ENCODE measurements at places on chromosomes 13 and 19.
A peak's percentile ranks its signal among the peaks of the same experiment; 100 is the strongest.

DNA sequence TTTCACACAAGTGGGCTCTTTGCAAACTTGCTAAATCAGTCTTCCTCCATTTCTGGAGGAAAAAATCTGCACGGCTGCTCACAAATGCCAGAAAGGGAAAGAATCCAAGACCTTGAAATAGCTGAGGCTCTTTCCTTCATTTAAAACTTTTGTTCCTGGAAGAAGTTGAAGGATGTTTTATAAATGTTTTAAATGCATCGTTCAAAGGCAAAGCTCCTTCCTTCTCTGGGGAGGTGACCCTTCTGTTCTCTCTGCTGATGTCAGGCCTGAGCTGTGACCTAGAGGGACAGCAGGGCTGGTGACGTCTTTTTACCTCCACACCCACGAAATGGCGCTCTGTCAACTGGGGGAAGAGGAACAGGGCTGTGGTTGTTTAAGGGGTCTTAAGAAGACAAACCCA is 376.4 kb upstream of the ZNF507 start:
- DNase-seq: no peak

DNA sequence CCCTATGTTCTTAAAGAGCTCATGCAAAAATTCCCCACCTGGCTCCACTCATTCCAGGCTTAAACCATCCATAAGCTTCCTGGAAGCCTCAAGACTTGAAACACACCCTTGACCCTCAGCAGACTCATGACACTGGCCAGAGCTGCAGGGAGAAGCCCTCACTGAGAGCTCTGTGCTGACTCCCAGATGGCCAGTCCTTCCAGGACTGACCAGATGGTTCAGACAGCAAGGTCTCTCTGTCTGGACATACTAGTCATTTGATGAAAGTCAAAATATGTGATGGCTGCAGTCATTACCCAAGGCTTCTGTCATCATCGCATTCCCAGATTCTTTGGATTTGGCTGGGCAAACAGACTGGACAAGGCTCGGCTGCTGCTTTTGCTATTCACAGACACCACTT is 397.4 kb downstream of the FOXO1 start:
- DNase-seq: no peak

DNA sequence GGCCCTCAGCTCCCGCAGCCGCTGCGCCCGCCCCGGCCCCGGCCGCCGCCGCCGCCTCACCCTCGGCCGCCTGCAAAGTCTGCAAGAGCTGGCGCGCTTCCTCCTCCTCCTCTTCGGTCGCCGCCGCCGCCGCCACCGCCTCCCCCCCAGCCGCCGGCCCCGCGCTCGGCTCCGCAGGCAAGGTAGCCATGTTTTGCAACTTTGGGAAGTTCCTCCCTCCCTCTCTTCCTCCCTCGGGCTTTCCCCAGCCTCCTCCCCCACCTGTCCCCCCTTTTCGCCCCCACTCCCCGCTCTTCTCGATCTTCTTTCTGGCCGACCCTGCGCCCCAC is 433 bp downstream of the SIX5 start:
- peak; percentile 68 for DNase-seq

GRCh38 chr13:33296793-33297425 is 11.4 kb upstream of the STARD13 start:
- DNase-seq: no peak

DNA sequence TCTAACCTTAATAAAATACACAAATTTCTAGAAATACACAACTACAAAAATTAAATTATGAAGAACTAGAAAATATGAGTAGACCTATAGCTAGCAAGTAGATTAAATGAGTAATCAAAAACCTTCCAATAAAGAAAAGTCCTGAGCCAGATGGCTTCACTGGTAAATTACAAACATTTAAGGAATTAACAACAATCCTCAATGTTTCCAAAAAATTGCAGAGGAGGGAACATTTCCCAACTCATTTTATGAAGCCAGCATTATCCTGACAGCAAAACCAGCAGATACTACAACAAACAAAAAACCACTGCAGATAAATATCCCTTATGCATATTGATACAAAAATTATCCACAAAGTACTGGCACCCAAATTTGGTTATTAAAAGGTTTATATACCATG is 230.9 kb downstream of the COG6 start:
- no peak for DNase-seq

DNA sequence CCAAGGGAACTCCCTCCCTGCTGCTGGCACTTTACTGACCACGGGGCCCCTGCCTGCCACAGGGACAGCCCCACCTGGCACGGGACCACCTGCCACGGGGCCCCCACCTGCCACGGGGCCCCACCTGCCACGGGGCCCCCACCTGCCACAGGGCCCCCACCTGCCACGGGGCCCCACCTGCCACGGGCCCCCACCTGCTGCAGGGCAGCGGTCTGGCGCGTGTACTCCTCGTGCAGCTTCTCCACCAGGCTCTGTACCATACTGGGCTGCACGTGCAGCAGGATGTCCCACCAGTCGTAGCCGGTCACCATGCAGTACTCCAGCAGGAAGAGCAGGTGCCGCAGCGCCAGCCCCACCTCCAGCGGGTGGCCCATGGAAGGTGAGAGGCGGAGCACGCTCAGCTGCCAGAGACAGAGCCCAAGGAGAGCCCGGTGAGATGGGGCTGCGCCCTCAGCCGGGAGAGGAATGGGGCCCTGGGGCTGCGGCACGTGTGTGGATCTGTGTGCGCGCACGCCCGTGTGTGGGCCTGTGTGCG is 16.1 kb downstream of the MED16 start:
- DNase-seq: no peak

GRCh38 chr13:36355632-36356031 is 9.4 kb upstream of the SPART start:
- DNase-seq: no peak

DNA sequence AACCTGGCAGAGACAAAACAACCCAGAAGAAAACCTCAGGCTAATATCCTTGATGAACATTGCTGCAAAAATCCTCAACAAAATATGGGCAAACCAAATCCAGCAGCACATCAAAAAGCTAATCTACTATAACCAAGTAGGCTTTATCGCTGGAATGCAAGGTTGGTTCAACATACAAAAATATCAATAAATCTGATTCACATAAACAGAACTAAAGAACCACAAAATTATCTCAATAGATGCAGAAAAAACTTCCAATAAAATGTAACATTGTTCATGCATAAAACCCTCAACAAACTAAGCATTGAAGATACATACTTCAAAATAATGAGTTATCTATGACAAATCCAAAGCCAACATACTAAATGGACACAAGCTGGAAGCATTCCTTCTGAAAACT is 8.8 kb downstream of the ZNF724 start:
- no peak for DNase-seq

DNA sequence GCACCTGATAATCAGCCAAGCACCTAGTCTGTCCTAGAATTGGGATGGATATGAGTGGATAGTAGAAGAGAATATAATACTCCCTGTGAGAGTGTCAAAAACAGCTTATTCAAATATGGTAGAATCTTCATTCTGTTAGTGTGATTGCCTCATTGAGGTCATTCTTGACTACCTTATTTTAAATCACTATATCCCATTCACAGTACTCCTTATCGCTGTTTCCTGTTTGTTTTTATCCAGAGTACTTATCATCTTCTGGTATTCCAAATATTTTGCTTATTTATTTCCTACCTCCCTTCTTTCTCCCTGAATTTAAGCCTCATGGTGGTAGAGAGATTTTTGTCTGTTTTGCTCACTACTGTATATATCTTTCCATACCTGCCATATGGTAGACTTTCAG is 9.9 kb downstream of the NDFIP2 start:
- DNase-seq: no peak

GRCh38 chr19:13839938-13840304 is 37.0 kb upstream of the NANOS3 start:
- DNase-seq: peak; percentile 86

DNA sequence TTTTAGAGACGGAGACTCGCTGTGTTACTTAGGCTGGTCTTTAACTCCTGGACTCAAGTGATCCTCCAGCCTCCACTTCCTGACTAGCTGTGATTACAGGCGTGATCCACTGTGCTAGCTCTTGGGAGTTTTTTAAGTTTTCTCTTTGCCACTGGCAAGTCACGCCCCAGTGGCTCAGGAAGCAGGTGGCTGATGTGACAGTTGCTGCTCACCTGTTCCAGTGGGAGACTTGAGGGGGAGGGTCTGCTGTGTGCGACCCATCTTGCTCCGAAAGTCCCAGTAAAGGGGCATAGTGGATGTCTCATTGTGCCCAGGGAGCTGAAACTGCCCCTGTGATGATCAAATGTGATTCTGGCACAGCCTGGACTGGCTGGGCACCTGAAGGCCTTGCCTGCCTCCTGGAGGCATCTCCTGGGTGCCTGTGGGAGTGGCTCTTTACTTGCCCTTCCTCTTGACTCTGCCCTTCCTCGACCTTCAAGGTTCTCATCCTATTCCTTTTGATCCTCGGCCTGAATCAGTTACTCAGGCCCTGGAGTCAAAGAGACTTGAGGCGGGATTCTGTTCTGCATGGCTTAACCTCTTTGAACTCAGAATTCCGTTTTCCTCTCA is 7.8 kb downstream of the SMARCA4 start:
- DNase-seq: no peak

GRCh38 chr13:104694397-104694796 is 1628.2 kb upstream of the SLC10A2 start:
- no peak for DNase-seq

DNA sequence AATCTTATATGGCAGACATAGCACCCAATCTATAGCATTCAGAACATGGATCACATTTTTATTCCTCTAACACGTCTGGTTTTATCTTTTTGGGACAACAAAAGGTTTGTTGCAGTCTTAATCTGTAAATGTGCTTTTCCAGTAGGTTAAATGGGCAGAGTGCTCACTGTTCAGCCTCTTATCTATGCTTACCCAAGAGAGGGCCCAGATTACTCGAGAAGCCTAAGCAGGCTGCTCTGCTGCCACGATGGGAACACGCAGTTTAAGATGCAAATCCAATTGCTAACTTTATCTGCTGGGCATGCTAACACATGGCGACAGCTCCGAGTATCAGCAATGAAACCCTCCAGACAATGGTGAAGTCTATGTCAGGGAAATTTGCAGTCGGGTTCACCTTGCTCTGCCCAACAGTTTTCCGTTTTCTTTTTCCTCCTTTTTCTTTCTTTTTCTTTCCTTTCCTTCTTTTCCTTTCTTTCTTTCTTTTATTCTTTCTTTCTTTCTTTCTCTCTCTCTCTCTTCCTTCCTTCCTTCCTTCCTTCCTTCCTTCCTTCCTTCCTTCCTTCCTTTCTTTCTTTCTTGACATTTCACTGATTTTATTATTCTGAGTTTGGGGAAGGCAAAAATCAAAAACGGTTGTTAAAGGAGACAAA is 115.3 kb downstream of the RBM26 start:
- DNase-seq: no peak

GRCh38 chr13:62173958-62174357 is 758.3 kb upstream of the PCDH20 start:
- no peak for DNase-seq
